ENCODE measurements at places on chromosomes 6 and 20.

DNA sequence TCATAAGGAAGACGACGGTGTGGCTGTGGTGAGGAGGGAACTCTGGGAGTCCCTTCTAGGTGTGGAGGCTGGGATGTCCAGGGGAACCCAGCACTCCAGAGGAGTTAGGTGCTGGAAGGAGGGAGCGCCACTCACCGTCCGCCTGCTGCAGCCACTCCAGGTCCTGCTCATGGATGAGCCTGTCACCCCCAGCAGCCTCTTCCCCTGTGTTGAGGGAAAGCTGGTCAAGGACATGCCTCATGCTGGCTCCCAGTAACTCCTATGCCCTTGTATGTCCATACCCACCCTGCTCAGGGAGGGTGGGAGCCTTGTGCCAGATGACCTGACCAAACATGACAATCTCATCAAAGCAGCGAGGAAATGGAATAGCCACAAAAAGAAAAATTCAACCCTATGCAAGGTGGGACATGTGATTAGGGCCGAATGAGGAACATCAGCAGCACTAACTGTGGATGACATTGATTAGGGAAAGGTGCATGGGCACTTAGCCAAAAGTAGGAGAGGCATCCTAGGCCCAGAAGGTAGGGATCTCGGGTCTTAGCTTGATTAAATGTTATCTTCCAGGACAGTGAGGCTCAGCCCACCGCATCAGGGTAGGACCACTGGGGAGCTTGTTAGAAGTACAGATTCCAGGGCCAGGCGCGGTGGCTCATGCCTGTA, 3.0 kb downstream of the DNPH1 start:
- DNase-seq = no peak

DNA sequence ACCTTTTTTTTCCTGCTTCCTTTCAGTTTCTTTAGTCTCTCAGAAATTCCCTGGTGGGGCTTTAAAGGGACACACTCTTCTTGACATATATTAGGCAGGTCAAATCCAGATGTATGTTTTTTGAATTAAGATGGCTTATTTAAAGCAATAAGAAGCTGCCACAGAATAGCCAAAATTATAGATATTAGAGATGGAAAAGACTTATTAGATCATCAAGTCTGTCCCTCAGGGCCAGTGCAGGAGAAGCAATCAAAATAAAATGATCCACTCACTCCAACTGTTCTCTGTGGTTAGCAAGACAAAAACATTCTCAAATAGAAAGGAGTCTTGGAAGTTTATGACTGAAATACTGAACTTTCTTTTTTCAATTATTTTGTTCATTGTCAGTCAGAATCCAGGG, 462.8 kb downstream of the CDC5L start:
- DNase-seq = no peak

GRCh38 chr6:56109149-56109548, 138.2 kb downstream of the COL21A1 start:
- DNase-seq = no peak

DNA sequence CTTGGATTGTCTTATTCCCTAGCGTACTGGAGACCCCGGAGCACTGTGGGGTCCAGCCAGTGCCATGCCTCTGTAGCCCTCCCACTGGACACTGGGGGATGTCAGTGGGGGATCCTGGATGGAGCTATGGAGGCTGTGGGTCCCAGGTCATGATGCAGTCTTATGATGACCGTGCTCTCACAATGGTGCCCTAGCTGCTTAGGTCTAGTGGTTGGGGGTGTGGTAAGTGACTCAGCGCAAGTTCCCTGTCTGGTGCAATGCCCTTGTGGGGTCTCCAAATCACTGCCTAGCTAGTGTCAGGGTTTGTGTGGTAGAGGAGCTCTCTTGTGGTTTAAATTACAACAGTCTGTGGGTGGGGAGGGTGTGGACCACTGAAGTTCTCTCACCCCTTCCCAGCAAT, 135.4 kb downstream of the CDC5L start:
- no peak for DNase-seq

DNA sequence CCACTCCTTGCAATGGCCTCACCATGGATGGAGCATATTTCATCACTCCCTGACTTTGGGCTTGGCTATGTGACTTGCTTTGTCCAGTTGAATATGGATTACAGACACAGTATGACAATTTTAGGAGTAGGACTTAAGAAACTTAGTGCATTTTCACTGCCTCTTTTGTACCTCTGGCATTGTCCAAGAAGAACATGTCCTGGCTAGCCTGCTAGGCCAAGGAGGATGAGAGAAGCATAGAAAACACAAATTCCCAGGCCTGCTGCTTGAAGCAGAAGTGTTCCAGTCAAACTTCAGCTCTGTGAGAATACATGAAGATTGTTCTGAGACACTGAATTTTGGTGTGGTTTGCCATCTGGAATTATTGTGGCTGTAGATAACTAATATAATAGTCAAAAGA, 3.1 kb upstream of the MCHR2 start:
- no peak for DNase-seq

All from stimulated activated CD8-positive, alpha-beta memory T cell treated with anti-CD3 and anti-CD28 coated beads, Interleukin-4, amount 100 ng/mL, for 1 hour (primary cell).